ENCODE measurements at places on chromosomes 7 and 10.
A peak's percentile ranks its signal among the peaks of the same experiment; 100 is the strongest.

GRCh38 chr7:92644406-92645113 lies 54.4 kb upstream of the FAM133B start:
- DNase-seq = no peak

DNA sequence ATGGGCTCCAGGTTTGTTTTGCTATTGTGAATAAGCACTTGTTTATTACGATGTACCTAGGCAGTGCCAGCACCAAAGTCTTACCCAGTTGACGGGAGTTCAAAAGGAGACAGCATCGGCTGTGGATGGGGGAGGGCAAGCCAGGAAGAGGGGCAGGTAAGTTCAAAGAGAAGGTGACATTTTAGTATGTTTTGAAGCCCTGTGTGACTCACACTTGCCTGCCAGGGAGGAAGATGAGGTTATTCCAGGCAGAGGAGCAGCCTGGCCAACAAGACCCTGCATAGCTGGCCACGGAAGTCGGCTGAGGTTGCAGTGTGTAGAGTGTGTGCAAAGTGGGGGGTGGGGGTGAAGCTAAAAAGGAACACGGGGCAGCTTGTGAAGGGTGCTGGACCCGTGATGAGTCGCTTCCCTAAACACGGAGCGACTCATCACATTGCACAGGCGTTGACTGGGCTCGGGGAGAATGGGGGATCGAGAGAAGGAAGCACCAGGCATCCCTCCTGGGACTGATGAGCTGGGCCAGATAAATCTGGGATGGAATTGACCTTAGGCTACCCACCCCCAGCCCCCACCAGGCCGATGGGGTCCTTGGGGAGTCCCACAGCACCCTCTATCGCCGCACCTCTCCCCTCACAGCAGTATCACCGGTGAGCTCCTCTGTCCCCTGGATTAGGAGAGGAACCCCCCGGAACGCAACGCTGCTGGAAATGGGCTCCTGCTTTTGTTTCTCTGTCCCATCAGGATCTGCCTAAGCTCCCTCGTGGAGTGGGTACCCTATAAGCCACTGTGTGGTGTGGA lies 97.9 kb upstream of the IKZF1 start:
- DNase-seq = peak; percentile 45

- no peak for DNase-seq
These were observed 24.6 kb upstream of the MRPS33 start for GRCh38 chr7:141039376-141039775.

DNA sequence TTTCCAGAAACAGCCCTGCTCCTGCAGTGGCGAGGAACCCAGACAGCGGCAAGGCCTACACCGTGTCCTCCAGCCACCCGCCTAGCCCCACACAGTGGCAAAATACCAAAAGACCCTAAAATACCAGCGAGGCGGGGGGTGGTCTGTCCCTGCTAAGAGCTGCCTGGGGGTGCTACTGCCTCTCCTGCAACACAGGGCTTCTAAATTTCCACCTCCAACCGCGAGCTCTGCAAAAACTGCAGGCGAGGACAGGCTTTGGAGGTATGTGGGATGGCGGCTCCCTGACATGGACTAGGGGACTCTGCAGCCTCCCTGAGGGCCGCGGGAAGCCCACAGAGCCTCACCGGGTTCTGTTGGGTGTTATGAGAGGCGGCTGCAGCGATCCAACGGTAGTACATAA lies 122.3 kb downstream of the WDR37 start:
- DNase-seq = no peak

- no peak for DNase-seq
These were observed 19.4 kb downstream of the WBP1L start for GRCh38 chr10:102763037-102763607.

DNA sequence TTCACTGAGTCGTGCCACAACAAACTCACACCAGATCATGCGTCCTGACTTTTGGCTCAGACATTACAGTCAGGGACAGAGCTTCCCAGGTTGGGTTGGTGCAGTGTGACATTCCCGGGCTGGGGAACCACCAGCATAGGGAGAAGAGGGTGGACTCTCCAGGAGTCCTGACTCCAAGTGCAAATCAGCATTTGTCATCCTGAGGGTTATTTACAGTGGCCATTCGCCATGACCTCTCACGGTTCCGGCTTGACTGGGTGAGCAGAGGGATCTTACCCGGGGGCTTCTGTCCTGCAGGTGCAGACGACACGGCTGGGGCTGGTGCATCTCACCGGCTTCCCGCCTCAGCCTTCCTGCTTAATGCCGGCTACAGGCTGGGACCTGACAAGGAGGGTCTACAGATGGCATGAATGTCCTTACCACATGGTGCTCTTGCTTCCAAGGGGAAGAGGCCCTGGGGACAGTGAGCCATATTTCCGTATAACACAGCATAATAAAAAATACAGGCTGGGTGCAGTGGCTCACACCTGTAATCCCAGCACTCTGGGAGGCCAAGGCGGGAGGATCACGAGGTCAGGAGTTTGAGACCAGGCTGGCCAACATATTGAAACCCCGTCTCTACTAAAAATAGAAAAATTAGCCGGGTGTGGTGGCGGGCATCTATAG lies 12.5 kb upstream of the INTS1 start:
- no peak for DNase-seq

- DNase-seq = no peak
These were observed 56.5 kb downstream of the RBM17 start for GRCh38 chr10:6145166-6145987.

- DNase-seq = no peak
These were observed 477.8 kb downstream of the TFEC start for GRCh38 chr7:115552766-115553165.

DNA sequence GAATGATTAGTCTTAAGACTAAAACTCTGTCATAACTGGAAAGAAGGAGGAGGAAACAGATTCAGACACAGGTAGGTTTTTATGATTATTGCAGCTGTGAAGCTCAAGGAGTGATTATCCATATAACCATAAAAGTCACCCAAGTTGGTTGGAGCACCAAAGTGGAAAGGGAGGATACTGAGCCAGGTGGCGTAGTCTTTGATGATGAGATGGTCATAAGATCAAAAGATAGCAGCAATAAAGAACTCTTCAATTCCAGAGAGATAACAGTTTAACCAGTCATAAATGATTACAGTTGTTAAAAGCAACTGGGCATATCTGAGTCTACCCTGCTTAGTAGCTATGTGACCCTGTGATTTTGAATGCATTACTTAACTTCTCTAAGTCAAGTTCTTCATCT lies 8.4 kb downstream of the ABCB1 start:
- no peak for DNase-seq

- DNase-seq = no peak
These were observed 8.3 kb upstream of the SMKR1 start for GRCh38 chr7:129494041-129494440.

DNA sequence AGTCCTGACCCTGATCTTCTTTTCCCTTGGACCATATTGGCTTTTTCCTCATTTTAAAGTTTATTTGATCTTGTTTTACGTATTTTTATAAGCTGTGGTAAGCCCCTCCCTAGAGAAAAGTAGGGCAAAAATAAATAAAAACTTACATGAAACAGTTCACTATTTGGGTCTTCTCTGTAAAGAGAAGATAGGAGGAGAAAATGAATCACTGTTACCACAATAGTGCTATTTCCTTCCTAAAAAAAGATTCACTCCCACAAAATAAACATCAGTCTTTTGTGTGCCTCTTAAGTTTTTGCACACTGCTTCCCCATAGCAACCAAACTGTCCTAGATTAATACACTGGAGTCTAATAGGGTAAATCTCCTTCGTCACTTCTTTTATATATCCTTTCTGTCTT lies 1.4 kb upstream of the SVIL start:
- no peak for DNase-seq

- DNase-seq = no peak
These were observed 31.7 kb upstream of the AKR1C2 start for GRCh38 chr10:5035356-5035755.
